NCI-H460 (cell line): ENCODE measurements at places on chromosomes 5 and 9.

GRCh38 chr9:22158927-22159346 lies 149.8 kb upstream of the CDKN2B start:
- DNase-seq: peak; percentile 95

DNA sequence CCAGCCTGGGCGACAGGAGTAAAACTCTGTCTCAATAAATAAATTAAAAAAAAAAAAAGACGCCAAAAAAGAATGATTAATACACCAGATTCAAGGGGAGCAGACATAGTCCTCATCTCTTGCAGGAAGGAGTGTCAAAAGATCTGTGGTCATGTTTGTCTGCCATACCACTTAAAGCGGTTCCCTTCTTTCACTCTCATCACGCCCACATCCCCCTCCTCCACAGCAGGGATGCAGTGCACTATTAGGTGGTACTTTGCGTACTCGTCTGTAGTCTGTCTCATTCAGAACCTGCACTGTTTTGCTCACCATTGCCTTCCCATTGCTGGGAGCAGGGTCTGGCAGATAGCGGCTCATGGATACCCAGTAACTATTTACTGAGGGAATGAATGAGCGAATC lies 11.2 kb downstream of the CDHR2 start:
- DNase-seq: no peak

DNA sequence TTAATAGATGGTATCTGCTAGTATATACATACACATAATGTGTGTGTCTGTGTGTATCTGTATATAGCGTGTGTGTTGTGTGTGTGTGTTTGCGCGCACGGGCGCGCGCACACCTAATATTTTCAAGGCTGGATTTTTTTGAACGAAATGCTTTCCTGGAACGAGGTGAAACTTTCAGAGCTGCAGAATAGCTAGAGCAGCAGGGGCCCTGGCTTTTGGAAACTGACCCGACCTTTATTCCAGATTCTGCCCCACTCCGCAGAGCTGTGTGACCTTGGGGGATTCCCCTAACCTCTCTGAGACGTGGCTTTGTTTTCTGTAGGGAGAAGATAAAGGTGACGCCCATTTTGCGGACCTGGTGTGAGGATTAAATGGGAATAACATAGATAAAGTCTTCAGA lies 757 bp downstream of the FXN start:
- DNase-seq: no peak

- no peak for DNase-seq
These were observed 575.2 kb upstream of the ZNF462 start for GRCh38 chr9:106287731-106288130.

DNA sequence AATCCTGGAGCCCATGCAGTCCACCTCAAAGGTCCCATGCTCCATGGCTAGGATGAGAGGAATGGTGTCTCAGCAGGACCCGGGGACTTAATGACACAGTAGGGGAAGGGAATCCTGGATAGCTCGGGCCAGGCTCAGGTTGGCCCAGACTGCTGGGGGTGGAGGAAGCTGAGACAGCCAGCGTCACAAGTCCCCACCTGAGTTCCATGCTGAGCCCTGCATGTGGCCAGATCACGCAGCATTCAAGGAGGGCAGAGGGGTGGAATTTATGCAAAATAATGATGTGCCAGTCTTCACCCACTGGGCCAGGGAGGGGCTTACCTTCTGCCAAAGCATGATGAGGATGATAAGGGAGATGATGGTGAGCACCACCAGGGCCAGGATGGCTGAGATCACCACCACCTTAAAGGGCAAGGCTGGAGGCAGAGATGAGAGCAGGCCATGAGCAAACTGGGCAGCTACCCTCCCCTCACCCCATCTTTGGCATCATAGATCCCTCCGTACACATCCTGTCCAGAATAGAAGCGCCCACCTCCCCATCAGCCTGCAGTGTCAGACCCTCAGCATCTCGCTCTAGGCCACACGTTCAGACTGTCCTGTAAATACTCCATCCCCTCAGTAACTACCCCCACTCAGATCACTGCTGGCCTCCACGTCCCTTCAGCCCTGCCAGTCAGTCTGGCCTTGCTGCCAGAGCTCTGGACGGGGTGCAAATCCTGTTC lies 29.3 kb downstream of the PDGFRB start:
- DNase-seq: no peak

GRCh38 chr9:99606296-99606695 lies 215.4 kb upstream of the NR4A3 start:
- no peak for DNase-seq

DNA sequence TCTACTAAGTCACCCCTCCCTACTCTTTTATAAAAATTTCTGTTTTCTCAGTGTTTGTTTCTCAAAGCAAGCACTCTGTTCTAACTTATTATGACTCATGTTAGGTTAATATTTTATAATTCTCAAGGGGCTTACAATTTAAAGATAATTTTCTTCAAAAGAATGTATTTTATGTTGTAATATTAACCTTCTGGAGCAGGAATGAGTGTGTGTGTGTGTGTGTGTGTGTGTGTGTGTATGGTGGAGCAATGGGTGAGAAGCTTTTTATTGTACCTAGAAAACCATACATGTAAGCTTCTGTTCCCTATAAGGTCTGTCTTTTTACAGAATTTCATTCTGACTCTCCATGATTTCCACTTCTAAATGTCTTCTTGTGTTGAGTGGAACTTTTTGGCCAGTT lies 63.0 kb downstream of the PBX3 start:
- DNase-seq: no peak

DNA sequence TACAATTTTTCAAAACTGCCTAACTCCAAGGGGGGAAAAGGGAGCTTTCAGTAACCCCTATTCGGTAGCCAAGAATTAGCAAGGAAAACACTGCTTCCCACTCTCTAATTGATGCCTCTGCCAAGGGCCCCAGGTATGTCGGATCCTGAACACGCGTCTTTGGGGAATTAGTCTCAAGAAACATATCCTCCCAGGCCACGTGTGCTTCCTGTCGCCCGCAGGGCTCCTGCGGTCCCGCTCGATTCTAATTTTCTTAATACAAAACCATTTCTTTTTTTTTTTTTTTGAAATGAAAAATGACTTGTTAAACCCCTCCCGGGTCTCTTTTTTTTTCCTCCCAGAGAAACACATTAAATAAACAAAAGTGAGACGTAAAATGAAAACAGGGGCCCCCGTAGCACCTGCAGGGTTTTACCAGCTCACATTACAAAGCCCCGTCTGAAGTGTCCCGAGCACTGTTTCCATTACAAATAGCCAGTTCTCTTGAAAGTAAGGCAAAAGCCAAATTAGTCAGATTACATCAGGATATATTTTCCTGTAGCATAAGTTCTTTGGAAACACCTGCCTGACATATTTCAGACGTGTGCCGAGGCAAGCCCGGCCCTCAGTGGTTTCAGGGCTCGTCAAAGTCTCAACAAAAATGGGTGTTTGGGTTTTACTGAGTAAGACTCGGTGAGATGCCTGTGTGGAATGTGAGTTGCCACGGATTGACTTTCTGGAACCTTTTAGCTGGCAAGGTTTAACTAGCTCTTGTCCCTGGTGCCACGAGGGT lies 21.5 kb downstream of the SMIM23 start:
- no peak for DNase-seq

- no peak for DNase-seq
These were observed 67.8 kb upstream of the IL33 start for GRCh38 chr9:6147846-6148245.

- no peak for DNase-seq
These were observed 72.2 kb downstream of the C5orf15 start for GRCh38 chr5:133895979-133896845.

- DNase-seq: no peak
These were observed 354.6 kb downstream of the ARRDC3 start for GRCh38 chr5:91028499-91028956.

GRCh38 chr5:180990882-180991242 lies 2.2 kb downstream of the BTNL3 start:
- DNase-seq: no peak

- DNase-seq: no peak
These were observed 11.5 kb downstream of the CCDC69 start for GRCh38 chr5:151212406-151212798.

GRCh38 chr5:116068028-116068632 lies 16.7 kb upstream of the COMMD10 start:
- DNase-seq: peak; percentile 54

GRCh38 chr5:16663840-16664239 lies 47.0 kb upstream of the RETREG1 start:
- DNase-seq: no peak

DNA sequence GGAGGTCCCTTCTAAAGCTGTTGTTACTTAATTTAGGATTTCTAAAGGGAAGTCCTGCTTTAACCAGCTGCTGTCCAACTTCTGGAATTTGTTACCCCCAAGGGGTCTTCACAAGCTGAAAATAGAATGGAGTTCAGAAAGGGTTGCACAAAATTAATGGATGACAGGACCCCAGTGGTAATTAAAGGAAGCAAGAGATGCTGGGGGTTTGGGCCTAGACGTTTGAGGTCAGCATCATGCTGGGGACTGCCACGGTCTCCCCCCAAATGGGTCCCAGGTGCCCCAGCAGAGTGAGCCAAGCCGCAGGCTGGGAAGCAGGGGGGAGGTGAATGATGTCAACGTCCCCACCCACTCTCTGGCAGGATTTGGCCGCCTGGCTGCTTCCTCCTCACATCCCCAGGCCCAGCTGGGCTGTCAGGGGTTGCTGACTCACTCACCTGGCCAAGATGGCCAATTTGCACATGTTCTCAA lies 97.5 kb upstream of the ARAP3 start:
- no peak for DNase-seq

- DNase-seq: peak; percentile 53
These were observed 7.3 kb downstream of the SRFBP1 start for GRCh38 chr5:121968910-121969607.

DNA sequence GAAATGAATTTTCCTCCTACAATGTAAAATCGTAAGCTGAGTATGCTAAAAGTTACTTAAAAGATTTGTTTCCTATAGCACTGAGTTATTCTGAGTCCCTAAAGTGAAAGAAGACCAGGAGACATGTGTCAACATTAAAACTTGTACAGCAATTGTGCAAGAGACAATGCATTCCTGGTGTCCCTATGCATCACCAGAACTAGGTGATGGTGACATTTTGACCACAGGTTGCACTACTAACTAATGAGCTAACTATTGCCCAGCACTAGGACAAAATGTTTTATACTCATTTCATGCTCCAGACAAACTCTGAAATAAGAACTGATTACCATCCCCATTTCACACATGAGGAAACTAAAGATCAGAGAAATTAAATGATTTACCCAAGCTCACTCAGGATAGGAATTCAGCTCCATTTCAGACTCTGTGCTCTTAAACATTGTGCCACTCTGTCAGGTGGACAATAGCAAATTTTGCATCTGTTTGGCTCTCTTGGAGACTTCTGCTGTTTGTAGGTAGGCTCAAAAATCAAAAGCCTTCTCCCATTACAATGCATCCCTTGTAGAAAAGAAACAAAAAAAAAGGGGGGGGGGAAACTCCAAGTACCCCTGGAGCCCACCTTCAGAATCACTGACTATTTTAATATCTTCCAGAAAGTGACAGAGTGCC lies 269.2 kb downstream of the ACTL7B start:
- DNase-seq: no peak

GRCh38 chr5:173505634-173506033 lies 110.8 kb downstream of the BOD1 start:
- DNase-seq: no peak

GRCh38 chr9:134163371-134164196 lies 780 bp downstream of the RNU6ATAC start:
- DNase-seq: no peak

DNA sequence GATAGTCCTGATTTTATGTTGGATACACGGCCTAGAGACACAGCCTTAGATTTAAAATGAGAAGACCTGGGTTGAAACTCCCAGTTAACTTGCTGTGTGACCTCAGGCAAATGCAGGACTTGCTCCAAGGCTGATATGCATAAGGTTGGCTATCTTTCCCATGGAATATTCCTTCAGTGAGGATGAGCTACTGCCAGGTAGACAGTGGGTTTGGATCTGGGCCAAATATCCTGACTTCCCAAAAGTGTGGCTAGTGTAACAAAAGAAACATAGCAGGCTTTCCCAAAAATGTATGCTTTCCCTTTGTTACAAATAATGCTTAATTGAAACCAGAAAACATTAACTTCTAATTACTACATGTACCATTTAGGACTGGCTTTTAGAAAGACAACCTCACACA lies 697 bp upstream of the XPA start:
- DNase-seq: no peak

- no peak for DNase-seq
These were observed 3.5 kb downstream of the RXFP3 start for GRCh38 chr5:33939556-33940262.

- DNase-seq: no peak
These were observed 81.9 kb downstream of the DMRTA1 start for GRCh38 chr9:22528485-22528884.

DNA sequence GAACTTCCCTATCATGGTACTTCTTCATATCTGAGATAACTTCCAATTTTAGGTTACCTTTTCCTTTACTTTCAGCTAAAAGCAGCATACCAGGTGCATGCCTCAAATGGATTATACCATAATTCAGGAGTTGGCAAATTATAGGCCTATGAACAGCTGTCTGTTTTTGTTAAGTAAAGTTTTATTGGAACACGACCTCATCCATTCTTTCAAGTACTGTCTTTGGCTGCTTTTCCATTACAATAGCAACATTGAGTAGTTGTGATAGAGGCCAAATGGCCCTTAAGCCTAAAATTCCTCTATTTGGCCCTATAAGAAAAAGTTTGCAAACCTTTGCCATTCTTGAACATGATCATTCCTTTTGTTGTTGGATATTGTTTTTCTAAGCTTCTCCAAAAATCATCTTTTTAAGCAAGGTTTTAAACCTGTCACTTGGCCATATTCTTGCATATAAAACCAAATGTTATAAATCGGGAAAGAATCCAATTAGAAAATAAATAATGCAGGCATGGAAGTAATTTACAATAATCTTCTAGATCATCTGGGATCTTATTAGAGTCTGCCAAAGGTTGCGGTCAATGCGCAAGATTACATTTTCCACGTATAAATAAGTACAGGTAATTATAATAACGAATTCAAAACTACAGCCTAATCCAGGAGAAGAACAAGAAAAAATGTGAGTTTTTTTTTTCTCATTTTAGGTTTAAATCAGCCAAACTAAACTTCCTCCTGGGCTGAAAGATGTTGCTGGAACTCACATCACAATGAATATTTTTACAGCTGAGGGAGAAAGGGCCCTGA lies 226.5 kb upstream of the ANKRD55 start:
- DNase-seq: no peak

- DNase-seq: no peak
These were observed 77.1 kb downstream of the NTNG2 start for GRCh38 chr9:132238992-132239391.

DNA sequence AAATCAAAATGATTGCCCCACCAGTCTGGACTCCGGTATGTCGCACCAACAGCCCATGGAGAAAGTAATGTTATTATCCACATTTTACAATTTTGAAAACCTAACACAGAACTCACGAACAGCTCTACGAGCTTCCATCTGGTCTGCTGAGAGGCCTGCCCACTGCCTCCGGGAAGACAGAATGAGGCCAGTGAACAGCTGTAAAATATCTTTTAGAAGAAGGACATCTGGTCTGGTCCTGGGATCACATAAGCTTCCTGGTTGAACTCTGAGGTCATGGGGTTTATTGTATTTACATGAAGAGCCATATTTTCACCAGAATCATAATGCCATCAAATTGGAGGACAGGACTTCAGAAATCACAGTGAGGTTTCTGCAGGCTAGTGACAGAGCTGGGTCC lies 89.0 kb downstream of the FRMD3 start:
- DNase-seq: no peak
